NCI-H510A (cell line): ENCODE measurements at places on chromosomes 11 and 22.

DNA sequence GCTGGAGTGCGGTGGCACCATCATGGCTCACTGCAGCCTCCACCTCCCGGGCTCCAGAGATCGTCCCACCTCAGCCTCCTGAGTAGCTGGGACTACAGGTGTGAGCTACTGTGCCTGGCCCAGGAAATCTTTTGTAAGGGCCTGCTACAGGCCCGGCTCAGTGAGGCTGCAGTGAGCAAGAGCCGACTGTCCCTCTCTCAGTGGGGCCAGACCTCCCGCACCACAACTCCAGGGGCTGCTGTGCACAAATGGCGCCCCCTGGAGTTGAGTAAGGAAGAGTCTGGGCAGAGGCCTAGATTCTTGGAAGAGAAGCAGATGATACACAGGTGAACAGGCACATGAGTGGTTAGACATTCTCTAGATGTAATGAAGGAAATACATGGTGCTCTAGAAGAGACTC is 7.0 kb downstream of the SERHL2 start:
- DNase-seq, result no peak

GRCh38 chr11:2131371-2132236 is 7.6 kb downstream of the IGF2 start:
- DNase-seq, result no peak

- no peak for DNase-seq
These were observed 10.6 kb upstream of the MYO7A start for GRCh38 chr11:77117492-77117891.

GRCh38 chr11:61830237-61831105 is 2.4 kb downstream of the FADS2 start:
- no peak for DNase-seq

DNA sequence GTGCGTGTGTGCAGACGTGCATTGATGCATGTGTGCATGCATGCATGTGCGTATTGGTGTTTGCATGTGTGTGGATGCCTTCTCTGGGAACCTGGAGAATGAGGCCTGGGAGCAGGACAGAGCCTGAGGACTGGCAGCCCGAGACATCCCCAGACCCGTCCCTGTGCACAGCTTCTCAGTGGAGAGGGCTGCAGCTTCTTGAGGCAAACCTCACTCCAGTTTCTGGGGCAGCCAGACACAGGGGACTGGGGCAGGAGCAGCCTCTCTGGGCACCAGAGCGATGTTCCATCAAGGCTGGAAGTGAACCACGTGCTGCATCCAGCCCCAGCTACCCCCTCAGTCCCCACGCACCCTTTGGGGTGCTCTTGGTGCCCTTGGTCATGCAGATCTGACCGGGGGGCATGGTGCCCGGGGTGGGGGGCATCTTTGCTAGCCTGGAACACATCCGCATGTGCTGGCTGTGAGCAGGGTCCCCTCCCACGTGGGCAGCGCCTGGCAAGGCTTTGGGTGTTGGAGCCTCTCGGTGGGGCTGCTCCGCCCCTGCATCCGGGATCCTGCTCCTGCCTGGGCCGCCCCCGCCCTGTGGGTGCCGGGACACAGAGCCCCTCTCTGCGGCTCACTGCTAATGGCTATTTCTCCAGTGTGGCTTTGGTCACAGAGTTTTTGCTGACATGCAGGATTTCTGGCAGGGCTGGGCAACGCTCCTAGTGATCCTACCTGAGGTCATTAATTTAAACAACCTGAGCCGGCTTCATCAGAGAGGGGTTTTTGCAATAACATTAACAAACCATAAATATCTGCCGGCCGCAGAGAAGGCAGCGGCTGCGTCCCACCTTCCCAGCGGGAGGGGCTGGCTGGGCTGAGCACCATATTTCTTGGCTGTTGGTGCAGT is 434.7 kb downstream of the TBC1D22A start:
- DNase-seq, result no peak

- no peak for DNase-seq
These were observed 105.7 kb upstream of the LUZP2 start for GRCh38 chr11:24391167-24391566.

DNA sequence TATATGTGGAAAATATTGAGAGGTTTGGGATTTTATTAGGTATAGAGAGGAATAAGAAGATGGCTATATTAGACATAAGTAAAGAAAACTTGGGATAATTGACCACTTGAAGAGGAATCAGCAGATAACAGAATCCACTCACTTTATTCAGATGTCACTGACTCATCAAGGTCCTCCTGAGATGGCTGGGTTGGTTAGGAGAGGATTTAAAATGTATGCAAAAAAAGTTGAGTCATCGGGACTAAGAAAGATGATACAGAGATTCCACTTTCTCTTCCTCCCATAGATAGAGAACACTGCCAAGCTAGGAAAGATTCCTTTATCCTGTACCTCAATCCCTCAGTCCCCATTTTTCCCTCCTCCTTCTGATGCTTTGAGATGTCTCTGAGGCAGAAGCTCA is at the start of gene OR6A2:
TSS of gene OR6A2 (minus strand) at position 288 of the 400 bp plus-strand sequence. CDS start 3,981 bp downstream, outside the sequence.
- no peak for DNase-seq

- no peak for DNase-seq
These were observed 4.2 kb upstream of the MPEG1 start for GRCh38 chr11:59216641-59217564.

GRCh38 chr11:26676641-26677040 is 45.2 kb downstream of the SLC5A12 start:
- DNase-seq, result no peak

DNA sequence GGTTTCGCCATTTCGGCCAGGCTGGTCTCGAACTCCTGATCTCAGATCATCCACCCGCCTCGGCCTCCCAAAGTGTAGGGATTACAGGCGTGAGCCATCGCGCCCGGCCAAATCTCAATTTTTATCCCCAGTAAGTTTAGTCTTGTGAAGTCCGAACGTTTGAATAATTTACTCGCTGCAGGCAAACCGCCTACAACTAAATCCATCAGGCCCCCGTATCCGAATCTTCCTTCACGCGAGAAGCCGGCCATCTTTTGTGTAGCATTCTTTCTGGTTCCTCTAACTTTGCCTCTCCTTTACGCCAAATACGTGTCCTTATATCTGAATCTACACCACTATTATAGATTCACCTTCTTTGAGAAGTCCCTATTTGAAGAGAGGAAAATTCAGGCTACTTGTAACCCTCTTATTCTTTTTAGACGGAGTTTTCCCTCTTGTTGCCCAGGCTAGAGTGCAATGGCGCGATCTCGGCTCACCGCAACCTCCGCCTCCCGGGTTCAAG is 581 bp upstream of the EIF3L start:
- DNase-seq, result no peak

- no peak for DNase-seq
These were observed 862 bp downstream of the TPP1 start for GRCh38 chr11:6618117-6619003.

DNA sequence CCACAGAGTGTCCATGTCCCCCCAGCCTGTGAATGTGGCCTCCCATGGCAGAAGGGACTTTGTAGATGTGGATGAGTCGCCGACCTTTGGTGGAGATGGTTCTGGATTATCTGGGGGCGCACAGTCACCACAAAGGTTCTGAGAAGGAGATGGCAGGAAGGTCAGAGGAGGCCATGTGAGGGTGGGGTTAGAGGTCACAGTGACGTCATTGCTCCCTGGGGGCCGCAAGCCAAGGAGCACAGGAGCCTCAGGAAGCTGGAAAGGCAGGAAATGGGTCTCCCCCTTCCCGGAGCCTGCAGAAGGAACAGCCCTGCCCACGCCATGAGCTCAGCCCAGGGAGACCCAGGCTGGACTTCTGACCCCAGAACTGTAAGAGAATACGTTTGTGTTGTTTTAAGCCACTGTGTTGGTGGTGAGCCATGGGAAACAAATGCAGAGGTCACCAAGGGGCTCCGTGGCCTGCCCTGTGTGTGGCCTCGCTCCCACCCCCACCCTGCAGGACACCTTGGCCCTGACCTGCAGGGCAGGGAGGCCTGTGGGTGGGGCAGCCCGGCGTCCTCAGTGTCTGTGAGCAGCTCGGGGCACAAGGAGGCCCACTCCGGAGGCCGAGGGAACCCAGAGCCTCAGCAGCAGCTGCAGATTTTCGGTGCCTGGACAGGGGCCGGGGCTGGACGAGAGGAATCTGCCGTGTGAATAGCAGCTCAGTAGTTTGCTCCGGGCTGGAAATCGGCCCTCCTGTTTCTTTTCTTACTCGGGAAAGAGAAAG is 32.1 kb downstream of the GRAMD4 start:
- no peak for DNase-seq

GRCh38 chr11:98069861-98070260 is 950.9 kb upstream of the CNTN5 start:
- no peak for DNase-seq

DNA sequence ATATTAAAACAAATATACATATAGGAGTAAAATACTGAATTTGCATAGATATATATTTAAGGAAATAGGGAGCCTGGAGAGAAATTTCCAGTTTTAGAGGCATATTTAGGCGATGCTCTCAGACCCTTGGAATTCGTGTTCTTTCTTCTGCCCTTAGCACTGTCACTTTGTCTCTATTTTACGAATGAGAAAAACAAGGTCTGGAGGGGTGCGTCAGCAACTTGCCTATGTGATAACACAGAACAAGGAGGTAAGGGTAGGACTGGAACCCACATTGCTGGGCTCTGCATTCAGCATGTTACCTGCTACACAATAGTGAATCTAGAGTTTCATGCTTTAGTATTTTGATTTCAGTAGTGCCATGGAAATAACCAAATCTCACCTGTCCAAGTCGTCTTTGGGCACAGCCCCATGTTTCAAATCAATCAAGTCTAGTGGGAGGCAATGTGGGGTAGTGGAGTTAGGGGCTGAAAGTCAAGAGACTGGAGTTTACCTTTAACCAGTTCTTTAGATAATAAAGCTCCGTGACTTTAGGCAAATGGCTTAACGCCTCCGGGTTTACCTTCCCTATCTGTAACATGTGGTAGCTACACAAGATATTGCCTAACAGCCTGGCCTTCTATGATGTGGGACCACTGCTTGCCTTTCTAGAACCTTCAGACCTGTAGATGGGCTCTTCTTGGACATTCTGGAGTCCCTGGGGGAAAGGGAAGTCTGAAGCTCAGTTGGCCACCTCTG is 44.8 kb upstream of the AMPD3 start:
- no peak for DNase-seq

- DNase-seq, result no peak
These were observed 31.2 kb upstream of the RBMXL2 start for GRCh38 chr11:7057641-7058040.

GRCh38 chr11:2474059-2474901 is 29.5 kb downstream of the KCNQ1 start:
- no peak for DNase-seq

DNA sequence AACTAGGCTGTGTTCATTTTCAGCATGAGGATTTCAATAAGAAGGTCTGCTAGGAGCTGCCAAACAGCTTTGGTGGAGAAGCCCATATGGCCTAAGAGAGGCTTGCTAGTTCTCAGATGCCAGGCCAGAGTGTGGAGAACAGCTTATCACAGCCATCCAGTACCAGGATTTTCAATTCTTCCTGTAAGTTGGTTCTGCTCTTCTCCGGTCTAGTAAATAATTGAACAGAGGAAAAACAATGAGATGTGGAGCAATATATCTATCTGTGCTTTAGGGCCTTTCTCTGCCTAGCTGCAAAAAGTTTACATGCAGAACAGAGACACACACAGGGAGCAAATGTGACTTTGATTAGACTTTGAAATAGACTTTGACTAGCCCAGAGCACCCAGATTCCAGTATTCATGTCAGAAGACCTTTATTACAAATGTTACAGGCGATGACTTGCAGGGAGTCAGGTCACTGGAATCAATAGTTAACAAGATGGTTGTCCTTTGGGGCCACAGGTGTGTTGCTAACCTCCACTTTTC is 19.8 kb upstream of the PPP2R1B start:
- no peak for DNase-seq

DNA sequence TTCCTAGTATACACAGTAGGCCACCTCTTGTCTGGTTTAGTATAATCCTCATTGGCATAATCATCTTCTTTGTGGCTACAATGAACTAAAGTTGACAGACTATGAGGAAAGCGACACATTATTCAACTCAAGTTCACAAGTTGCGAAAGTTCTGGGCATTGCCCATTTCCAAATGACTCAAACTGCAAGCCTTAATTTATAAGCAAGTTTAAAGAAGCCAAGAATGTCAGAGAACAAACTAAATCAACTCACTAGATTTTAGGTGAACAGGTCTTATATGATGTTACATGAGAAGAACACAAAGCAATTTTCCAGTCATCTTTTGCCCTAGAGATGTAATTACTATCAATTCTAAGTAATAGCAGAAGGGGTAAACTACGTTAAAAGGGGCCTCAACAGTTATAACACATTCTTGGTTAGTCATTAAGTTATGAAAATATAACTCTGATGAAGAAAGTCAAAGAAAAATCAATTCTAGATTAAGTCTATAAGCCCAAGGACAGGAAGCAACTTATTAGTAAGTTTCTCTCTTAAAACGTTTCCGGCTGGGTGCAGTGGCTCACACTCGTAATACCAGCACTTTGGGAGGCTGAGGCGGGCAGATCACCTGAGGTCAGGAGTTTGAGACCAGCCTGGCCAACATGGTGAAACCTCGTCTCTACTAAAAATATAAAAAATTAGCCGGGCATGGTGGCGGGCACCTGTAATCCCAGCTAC is 21.5 kb downstream of the PICALM start:
- no peak for DNase-seq

GRCh38 chr11:67267188-67268080 is 1.2 kb downstream of the GRK2 start:
- peak; percentile 70 for DNase-seq

GRCh38 chr11:33915526-33915925 is 23.6 kb upstream of the LMO2 start:
- DNase-seq, result no peak

- DNase-seq, result no peak
These were observed 75.2 kb downstream of the DHCR7 start for GRCh38 chr11:71372693-71373657.

DNA sequence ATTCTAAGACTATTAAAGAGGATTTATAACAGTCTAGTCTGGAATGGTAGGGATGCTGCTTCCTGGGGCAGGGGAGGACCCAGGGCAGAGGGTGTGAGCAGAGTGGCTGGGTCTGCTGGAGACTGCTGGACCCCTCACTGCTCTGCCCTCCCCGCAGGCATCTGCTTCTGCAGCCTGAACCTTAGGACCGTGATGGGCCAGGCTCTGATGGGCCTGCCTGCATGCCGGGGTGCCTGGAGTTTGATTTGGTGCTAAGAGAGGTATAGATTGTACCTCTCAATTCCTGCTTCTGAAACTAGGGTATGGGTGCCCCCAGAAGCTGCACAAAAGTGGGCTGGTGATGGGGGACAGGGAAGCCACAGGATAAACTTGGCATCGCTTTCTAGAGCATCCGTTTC is 54.9 kb downstream of the CD82 start:
- no peak for DNase-seq

GRCh38 chr11:95318498-95318897 is 87.5 kb upstream of the SESN3 start:
- DNase-seq, result no peak

DNA sequence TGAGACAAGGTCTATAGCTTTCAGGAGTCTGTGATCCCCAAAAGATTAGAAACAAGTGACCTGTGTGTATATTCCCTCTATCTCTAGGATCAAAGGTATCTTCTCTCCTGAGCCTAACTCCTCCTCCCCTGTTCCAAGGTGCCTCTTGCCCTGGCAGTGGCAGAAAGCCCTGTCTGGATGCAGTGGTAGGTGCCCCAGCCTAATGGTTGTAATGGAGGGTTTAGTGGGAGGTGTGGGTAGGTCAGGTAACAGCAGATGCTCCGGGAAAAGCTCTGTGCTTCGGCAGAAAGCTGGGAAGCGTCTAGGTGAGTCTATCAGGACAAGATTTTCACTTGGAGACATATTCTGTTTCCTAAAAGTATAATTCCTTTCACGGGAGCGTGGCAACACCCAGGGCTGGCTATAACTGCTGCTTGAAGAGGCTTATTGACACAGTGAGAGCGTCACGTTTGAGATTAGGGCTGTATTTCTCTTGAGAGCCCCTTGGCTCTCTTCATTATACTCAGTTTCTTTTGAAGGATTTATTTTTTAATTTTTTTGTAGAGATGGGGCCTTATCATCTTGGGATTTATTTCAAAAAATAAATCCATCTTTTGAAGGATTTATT is 49.5 kb downstream of the PRR5L start:
- DNase-seq, result no peak
